Stimulated activated CD8-positive, alpha-beta memory T cell treated with anti-CD3 and anti-CD28 coated beads, Interleukin-15, amount 100 ng/mL, for 4 hours (primary cell): ENCODE measurements at places on chromosomes 13 and 19.

DNA sequence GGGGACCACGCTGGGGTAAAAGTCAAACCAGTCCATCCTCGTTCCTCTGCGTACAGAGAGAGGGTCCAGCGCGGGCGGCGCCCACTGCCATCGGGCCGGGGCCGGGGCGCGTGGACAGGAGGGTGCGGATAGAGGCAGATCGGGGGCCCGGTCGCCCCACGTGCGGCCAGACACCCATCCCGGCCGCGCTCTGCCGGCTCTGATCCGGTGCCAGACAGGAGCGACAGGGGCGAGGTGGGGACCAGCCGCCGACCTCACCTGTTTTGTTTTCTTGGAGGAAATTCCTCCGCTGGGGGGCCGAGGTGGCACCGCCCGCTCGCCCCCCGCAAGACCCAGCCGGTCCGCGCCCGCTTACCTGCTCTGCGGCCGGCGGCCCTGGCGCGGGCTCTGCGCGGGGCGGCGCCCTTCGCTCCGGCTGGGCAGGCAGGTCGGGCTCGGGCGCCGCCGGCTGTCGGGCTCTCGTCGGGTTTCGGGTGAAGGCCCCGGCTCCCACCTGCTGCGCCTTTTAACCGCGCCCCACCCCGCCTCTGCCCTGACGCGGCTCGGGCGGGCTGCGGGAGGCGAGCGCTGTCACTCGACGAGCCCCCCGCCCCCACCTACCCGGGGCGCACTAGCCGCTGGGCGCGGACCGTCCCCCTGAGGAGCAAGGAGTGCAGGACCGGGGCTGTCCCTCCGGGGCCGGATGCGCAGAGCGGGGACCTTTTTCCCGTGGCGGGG lies at the start of gene GJB6:
Gene GJB6 (minus strand): TSS at position 481 of the 717 bp plus-strand sequence. CDS start 8,839 bp downstream, outside the sequence.
- DNase-seq, result no peak

- no peak for DNase-seq
These were observed 2.9 kb upstream of the PCDH8 start for GRCh38 chr13:52851137-52851962.

GRCh38 chr19:12763100-12763499 lies 11.5 kb downstream of the BEST2 start:
- no peak for DNase-seq

DNA sequence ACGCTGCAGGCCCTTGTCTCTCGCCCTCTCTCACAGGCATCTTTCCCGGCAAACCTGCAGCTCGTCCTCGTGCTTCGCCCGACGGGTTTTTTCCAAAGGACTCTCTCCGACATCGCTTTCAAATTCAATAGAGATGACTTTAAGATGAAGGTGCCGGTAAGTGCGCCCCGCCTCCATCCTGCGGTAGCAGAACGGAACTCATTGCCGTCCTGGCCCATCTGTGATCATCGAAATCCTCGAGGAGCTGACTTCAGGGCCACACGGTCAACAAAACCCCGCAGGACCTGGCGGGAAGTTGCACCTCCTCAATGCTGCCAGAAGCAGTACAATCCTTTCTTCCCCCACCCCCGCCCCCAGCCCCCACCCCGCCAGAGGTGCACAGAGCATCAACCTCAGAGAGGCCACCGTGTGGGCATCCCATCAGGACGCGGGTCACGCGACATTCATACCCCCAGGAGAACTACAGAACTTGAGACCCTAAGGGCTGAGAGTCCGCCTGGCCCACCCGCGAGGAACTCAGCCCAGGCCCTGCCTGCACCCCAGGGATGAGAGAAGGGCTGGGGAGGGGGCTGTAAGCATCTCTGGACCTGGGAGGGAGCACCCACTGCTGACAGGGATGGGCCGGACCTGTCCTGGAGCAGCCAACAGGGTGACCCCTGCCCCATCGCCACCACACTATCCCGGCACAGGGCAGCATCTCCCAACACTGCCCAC lies 44.9 kb upstream of the F7 start:
- DNase-seq, result no peak

GRCh38 chr13:111117289-111117688 lies 2.2 kb downstream of the ARHGEF7 start:
- no peak for DNase-seq
